ENCODE measurements at places on chromosomes 7 and 10.

DNA sequence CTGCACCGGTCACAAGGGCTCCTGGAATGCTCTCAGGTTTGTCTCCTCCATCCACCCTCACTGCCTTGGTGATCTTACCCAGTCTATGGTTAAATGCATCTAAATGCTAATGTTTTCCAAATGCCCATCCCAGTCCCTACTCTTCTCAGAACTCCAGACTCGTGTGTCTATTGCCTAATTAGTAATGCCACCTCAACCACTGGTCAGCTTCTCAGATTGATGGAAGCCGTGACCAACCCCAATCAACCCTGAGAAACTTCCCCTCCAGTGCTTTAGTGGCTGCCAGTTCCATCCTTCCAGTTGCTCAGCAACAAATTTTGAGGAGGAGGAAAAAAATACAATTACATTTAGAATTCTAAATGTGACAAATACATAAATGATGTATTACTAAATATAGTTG, 18.6 kb downstream of the NUDCD3 start:
- peak; percentile 44 for DNase-seq

DNA sequence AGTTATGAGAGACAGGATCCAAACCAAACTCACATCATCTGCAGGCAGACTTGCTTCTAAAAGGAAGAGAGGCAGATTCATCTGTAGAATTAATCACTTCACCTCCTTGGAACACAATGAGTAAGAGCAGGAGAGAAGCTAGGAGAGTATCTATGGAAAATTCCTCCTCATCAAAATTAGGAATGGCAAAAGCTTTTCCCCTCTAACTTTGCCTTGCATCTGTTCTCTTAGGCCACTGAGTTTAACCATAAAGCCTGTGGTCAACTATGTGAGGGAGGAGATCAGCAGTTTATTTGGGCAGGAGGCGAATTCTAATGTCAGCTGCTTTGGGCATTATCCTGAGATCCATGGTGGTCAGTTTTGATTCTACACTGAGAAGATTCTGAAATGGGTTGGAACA, 561.7 kb downstream of the GFRA1 start:
- no peak for DNase-seq

DNA sequence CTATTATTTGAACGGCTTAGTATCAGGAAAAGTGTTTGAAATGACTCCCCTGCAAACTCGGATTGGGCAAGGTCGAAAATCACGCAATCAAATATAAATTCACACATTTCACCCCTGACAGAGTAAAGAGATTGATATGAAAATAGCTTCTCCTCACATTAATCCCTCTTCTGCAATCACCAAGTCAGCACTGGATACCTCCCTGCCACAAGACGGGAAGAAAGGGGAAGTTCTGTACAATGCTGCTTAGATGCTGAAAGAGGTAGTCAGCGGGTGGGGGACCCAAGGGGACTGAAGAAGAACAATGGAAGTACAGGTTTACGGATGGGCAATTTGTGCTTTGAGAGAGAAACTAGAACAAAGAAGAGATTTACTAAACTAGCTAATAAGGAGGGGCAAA, 72.0 kb upstream of the ANK3 start:
- DNase-seq: no peak

DNA sequence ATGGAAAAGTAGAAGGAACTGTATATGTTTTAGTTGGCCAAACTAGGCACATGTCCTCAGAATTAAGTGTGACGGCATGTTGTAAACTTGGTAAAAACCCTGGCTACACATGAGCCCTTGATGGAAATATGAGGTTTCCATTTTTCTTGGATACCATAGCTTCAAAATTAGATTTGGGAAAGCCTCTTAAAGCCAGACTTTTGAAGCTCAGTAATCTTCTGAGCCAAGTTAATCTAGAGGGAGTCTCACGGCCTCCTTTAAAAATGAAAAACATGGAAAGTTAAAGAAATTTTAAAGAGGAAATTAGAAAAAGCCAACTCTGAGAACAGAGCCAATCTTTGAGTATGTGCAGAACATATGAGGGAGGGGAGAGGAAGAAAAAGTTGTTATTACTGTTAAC, 376.0 kb downstream of the CTNNA3 start:
- DNase-seq: no peak

GRCh38 chr7:12436896-12437535, 33.4 kb upstream of the VWDE start:
- no peak for DNase-seq

- DNase-seq: no peak
Measured at GRCh38 chr7:135275971-135276580, 42.4 kb downstream of the STRA8 start.

GRCh38 chr7:113143486-113144257, 25.3 kb upstream of the SMIM30 start:
- no peak for DNase-seq

DNA sequence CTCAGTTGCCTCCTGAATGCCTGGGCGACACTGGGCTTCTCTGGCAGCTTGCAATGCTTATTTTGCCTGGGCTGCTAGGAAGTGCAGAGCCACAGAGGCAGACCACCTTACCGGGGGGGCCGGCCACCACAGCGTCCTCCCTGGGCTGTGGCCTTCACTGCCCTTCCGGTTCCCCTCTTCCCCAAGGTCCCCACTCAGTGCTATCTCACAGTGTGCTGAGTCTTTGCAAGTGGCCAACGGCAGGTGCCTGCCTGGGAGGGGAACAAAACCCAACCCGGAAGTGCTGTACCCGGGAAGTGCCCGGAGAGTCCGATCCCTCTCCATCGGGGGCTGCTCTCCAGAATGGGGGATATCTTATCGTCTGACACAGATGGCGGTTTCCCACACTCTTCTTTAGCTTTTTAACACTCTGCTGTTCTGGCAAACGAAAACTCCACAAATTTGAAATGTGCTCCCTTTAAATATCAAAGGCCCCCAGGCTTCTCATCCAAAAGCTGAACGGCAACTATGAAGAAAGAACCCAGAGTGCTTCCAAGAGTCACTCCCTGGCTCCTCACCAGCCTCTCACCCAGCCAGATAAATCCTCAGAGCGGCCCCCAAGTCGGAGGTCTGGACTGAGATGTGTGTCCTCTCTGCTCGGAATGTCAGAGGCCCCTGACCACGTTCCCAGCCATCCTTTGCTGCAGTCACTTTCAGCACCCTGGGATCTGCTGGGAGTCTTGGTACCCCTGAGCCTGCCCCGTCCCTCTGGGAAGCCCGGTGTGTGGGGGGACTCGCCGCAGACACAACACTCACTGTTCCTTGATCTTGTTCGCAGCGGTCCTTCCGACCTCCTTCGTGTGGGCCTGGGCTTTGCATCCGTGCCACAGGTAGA, 165.1 kb downstream of the SVIL start:
- DNase-seq: no peak

DNA sequence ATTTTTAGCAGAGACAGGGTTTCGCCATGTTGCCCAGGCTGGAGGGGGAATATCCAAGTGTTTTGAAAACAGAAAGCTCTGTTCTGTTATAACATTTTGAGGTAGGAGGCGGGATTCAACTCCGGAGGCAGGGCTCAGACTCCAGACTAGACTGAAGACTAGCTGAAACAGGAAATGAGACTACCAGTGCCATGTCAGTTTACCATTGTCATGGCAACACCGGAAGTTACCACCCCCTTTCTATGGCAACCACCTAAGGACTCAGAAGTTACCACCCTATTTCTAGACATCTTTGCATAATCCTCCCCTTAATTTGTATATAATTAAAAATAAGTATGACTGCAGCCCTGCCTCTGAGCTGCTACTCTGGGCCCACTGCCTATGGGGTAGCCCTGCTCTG, 1069.1 kb upstream of the AUTS2 start:
- DNase-seq: no peak

DNA sequence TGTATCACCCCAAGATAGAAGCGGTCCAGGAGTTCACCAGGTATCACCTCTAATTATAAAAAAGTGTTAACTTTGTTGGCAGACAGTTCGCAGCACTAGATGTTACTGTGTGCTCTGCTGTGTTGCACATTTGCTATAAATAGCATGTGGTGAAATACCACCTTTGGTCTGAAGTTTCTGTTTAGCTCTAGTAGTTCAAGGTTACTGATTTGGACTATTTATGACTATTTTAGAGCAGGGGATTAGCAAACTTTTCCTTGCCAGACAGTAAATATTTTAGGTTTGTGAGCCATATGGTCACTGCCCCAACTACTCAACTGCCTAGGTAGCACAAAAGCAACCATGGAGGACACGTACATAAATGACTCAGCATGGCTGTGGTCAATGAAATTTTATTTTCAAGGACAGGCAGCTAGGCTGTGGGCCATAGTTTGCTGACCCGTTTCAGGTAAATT, 16.5 kb downstream of the DENND10 start:
- no peak for DNase-seq

All from T47D (cell line).